HTR-8/SVneo (cell line): ENCODE measurements at places on chromosomes 6 and 20.

DNA sequence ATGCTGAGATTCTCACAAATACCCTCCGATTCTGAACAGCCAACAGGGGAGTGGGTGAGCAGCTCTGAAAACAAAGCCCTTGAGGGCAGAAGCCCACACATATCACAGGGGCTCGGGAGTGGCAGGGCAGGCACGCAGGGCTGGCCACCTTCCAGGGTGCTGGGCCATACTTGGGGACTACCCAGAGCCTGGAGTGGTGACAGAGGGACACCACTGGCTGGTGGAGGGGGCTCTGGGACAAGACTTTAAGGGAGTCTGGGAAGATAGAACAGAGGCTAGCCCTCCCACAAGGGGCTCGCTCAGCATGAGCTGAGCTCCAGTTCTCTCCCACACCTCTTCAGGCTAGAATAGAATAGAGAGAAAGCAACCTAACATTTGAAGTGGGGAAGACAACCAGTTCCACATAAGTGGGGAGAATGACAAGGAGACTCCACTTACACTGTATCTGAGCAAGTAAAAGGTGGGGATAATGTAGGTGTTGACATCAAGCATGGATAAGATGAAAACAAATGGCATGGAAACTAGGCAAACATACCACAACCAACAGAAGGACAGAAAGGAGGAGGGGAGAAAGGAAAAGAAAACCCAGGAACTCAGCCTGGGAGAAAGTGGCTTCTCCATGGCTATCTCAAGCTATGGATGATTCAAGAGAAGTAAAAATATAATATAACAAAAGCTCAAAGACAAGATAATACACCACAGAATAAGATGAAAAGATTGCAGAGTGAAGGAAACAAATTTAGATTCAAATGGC is 7.0 kb downstream of the PPIL1 start:
- DNase-seq: no peak

- no peak for DNase-seq
Measured at GRCh38 chr6:85685713-85686112, 43.0 kb upstream of the SYNCRIP start.

DNA sequence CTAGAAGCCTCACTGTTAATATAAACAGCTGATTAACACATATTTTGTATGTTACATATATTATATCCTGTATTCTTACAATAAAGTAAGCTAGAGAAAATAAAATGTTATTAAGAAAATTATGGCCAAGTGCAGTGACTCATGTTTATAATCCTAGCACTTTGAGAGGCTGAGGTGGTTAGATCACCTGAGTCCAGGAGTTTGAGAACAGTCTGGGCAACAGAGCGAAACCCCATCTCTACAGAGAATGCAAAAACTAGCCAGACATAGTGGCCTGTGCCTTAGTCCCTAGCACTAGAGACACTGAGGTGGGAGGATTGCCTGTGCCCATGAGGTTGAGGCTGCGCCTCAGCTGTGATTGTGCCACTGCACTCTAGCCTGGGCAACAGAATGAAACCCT is 81.9 kb downstream of the NCOA3 start:
- no peak for DNase-seq

- DNase-seq: no peak
Measured at GRCh38 chr20:56223352-56223751, 25.2 kb upstream of the MC3R start.

DNA sequence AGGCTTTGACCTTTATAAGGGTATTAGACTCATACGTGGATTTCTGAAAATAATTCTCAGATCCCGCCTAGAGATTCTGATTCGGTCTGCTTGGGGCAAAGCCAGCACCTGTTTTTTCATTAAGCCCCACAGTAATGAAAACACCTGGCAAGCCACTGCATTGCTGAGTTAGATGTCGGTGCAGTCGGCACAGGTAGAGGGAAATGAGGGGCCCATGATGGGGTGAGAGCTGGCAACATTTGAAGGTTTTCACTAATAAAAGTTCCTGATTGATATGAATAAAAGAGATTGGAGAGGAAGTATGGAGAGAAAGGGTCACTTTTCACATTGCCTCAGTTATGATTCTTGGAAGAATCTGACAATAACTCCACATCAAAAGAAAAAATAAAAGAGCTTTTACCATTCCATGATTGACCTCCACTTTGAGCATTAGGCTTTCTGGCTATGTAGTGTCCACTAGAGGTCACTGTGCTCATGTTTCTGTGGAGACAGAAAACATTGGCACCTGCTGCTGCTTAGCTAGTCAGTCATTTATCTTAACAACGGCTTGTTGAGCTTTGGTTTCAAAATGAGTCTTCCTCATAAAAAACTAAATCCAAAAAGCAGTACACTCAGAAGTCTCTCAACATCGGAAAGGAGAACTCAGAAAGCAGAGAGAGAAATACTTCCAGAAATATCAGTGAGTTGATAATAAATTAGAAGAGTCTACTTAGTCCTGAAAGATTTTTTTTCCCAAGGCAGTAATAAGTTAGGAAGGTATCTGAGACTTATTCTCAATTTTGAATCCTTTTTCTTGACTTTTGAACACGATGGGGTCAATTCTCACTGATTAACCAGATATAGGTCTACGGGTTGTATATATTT is 53.3 kb upstream of the KLHL31 start:
- peak; percentile 65 for DNase-seq

- no peak for DNase-seq
Measured at GRCh38 chr20:5146099-5146668, 19.4 kb downstream of the CDS2 start.

GRCh38 chr6:63372951-63373533 is 53.3 kb upstream of the LGSN start:
- no peak for DNase-seq

DNA sequence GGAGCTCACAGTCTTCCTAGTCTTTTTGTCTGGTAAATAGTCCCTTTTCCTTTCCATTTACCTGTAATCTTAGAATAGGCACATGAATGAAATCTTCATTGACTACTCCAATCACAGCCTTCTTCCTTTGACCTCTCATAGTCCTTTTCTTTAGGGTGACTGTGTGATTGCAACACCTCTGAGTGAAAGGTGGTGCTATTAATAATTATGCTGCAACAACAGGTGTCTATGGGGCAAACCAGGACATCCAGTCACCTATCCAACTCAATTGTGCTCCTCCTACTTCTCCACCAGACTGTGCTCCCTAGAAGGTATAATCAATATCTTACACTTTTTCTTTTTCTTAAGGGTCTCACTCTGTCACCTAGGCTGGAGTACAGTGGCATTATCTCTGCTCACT is 29.4 kb downstream of the RIPOR2 start:
- no peak for DNase-seq

GRCh38 chr6:160863782-160864181 is 127.8 kb upstream of the MAP3K4 start:
- DNase-seq: no peak

GRCh38 chr6:88764081-88764480 is 199.3 kb downstream of the RNGTT start:
- DNase-seq: no peak

- no peak for DNase-seq
Measured at GRCh38 chr20:42391807-42392206, 773.6 kb upstream of the CHD6 start.

GRCh38 chr6:40410821-40411220 is 176.3 kb downstream of the LRFN2 start:
- DNase-seq: no peak

GRCh38 chr20:47317127-47317895 is 39.2 kb downstream of the ZMYND8 start:
- DNase-seq: peak; percentile 98

GRCh38 chr6:7726416-7727085 is 652 bp downstream of the BMP6 start:
- DNase-seq: no peak

DNA sequence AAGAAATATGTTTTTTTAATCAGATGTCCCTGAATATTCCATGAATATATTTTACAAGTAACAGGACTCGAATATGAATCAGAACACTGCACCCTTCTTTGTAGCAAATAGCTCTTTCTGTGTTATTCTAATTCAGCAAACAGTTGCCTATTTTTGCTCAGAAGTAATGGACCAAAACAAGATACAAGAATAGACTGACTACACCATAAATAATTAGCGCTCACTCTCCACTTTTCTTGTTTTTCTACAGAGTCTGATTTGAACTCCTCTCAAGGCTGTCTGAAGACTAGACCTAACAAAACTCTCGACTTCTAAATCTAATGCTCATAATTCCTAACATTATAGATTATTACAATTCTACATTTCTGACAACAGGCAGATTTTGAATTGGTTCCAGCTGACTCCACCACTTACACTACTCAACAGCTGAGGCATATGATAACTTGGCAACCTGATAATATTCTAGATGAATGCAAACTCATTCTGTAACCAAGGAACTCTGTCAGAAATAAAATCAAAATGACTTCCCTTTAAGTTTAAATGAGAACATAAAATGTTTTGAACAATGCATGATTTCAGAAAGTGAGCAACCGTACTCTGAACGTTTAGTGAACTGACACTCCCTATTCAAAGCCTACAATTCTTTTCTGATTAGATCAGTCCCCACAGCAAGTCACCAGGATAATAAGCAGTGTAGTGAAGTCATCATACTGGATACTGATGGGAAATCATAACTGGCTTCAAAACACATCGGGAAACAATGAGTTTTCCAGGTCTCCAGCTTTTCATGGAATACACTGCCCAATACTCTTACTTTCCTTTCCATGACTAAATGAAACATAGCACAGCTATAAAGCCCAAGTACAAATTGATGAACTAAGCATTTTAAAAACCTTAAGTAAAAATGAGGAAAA is 114.2 kb upstream of the BEND6 start:
- peak; percentile 60 for DNase-seq

DNA sequence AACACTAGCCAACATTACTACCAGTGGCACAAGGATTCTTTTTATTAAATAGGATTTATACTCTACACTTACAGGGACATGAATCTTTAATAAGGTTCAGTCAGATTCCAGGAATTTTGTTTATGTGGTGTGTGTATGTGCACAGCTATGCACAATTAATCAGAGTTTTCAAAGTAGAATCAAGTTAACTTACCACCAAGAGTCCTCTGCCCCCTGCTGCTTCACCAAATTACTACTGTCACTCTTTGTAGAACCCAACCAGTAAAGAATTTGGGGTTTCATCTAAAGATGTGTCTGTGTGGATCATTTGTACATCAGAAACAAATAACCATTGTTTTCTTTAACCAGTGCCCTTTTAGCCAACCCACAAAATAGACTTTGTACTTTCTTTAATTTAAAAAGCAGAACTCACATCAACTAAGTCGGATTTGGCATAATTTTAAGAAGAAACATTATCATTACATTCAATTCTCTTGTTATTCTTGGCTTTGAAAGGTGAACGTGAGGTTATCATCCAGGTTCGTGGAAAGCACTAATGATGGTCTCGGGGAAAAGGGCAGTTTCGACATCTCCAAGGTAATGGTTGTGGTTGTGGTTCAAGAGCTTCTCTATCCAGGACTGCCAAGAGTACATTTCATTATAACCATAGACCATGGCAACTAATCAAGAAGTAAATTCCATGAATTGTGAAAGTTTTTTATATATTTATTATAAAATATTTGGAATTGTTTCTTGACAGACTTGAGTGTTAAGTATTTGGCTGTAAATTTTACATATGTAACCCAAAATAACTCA is 514.3 kb upstream of the ID4 start:
- DNase-seq: no peak

- peak; percentile 87 for DNase-seq
Measured at GRCh38 chr20:49699200-49699992, 14.3 kb downstream of the B4GALT5 start.

- DNase-seq: peak; percentile 84
Measured at GRCh38 chr6:6875818-6876470, 231.8 kb upstream of the RREB1 start.

DNA sequence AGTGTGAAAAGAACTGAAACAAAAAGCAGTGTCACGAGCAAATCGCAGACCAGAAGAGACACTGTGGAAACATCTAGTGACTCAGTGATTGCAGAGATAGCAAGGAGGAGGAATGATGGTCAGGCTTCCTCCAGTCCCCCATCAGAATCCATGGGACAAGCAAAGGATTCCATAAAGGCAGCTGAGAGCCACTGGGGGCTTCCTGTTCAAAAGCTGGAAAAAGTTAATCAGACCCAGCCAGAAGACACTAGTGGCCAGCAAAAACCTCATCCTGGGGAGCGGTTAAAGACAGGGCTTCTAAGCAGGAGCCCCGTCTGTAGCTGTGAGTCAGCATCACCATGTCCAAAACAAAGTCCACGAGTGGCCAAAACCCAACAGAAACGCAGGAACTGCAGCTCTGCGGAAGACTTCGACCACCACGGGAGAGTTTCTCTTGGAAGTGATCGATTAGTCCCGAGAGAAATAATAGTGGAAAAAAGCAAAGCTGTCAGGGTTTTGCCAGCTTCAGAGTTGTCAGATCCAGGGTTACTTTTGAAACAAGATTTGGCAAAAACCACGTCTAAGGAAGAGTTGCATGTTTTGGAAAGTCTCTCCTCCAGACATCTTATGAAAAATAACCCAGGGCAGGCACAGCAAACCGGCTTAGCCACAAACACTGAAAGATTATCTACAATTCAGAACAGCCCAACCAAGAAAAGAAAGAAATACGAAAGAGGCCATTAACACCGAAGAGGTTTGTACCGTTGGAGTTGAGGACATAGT is 51.0 kb downstream of the JAG1 start:
- no peak for DNase-seq

DNA sequence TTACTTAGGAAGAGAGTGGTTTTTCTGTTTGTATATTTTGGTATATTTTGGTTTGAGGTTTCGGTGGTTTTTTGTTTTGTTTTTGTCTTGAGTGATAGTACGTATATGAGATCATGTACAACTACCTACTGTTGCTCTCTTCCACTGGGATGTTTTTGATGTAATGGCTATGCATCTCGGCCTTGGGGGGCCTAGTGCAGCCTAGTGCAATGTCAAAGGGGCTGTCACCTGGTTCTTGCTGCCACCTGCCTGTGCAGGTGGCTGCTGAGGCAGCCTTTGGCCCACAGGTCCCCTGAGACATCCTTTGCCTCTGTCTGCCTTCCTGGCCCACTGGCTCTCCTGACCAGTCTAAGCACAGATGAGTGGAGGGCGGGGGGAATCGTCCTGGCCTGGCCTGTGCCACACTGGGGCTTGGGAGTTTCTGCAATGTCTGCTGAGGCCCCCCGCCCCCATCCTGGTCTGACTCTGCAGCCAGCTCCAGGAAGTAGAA is 546.6 kb downstream of the CD83 start:
- DNase-seq: no peak

DNA sequence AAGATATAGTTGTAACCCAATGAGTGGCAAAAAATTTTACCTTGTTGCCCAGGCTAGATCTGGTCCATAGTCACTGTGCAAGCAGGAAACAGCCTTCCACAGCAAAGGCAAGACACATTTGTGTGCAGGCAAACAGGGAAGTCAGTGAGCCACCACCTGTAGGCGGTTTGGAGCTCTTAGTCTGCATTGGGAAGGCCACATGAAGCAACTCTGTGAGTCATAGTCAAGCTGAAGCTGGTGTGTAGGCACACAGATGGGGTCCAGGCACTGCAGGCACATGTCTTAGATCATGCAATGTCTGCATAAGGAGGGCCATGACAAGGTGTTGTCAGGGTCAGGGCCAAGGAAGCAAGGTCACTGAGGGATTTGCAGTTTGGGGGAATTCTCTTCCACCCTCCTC is 543.2 kb upstream of the EPHA7 start:
- DNase-seq: no peak

GRCh38 chr6:20416567-20417345 is 15.1 kb downstream of the E2F3 start:
- no peak for DNase-seq

- DNase-seq: no peak
Measured at GRCh38 chr6:117573006-117573680, 29.2 kb downstream of the GOPC start.
